Stimulated activated memory B cell treated with anti-CD40 and anti-IgM and Interleukin-4, amounts not matched to agents 10 μg/mL and 1 μg/mL and 100 μg/mL, for 72 hours (primary cell): ENCODE measurements at places on chromosomes 11 and 22.

DNA sequence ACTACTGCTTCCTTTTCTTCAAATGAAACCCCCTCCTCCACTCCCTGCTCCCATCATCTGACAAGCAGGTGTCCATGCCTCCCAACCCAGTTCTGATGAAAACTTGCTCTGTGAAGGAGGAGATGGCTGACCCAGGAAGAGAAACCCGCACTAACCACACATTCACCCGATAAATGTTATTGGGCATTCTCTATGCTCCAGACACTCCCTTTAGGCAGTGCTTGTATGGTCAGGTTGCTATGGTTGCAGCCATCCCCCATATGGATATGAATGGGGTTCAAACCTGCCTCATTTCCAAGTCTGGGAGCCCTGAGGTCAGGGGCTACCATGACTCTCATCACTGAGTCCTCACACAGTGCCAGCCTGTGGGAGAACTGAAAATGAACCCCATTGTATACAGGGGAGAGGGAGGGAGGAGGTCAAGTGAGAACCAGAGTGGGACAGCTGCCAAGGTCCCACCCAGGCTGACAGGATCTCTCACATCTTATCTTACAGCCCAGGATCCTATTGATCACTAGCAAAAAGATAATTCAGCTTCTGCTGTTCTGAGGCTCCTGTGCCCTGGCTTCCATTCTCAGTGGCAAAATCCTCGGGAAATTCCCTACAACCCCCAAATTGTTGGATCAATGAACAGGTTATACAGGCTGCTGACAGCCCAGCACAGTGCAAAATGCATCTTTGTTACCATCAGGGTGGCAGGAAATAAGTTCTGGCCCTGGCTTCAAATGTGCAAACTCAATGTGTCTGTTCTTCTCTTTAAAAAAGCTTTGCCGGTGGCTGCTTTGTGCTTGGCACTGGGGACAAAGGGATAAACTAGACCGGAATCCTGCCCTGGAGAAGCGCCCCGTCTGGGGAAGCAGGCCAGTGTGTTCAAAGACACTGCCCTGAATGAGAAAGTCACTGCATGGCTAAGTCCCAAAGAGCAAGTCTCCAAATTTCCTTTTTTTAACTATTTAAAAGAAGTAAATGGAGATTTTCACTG lies 22.7 kb upstream of the ACER3 start:
- peak; percentile 14 for ATAC-seq

DNA sequence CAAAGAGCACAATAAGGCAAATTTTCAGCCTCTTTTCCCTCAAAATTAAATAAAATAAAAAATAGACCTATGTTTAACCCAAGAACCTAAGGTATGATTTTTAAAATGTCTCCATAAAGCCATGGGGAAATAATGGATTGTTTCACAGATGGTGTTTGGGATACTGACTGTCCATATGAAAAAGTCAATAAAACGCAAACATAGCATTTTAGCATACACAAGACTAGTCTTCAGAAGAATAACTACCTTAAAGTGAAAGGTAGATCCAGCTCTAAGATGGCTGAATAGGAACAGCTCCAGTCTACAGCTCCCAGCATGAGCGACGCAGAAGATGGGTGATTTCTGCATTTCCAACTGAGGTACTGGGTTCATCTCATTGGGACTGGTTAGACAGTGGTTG lies 16.1 kb downstream of the PTH start:
- ATAC-seq = no peak

DNA sequence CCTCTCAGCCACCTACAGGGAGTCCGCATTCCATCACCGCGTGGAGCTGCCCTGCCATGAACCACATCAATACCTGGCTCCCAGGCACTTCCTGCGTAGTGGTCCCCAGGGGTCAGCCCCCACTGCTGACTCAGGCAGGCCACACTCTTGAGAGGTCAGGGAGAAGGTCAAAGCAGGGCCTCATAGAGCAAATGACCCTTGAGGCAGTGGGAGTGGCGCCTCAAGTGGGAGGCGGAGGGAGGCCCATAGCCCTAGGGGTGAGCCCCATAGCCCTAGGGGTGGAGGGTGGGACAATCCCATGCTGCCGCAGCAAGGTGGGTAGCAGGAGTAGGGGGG lies 5.0 kb downstream of the PRDX5 start:
- ATAC-seq = no peak

GRCh38 chr22:23693979-23694680 lies 3.3 kb downstream of the RGL4 start:
- ATAC-seq = no peak

DNA sequence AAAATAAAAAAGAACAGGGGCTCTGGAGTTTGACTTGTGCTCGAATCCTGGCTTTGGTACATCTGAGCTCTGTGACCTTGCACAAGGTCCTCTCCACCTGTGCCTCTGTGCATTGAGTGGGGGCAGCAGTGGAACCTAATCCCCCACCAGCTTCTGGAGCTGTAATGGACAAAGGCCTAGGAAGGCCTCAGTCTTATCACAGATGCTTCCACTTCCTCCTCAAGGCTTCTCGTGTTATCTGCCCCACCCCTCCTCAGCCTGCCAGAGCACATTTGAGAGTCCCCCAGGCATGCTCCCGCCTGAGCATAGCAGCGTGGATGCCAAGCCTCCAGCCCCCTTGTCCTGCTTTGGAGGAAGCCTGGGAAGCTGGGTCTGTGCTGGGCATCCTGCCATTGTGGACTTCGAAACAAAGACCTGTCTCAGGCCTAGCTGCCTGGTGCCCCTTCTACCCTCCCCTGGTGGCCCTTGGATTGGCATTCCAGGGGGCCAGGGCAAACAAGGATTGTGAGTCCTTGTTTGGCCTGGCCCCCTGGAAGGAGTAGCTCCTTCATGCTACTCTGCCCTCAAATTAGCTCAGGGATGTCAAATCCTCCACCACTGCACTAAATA lies 15.0 kb downstream of the SLC35E4 start:
- ATAC-seq = no peak

- ATAC-seq = no peak
Observed at GRCh38 chr22:19065298-19065859, 56.8 kb downstream of the DGCR2 start.

GRCh38 chr22:45866646-45867117 lies 110.3 kb downstream of the WNT7B start:
- no peak for ATAC-seq

GRCh38 chr11:114953039-114953438 lies 274.7 kb downstream of the NXPE2 start:
- no peak for ATAC-seq

DNA sequence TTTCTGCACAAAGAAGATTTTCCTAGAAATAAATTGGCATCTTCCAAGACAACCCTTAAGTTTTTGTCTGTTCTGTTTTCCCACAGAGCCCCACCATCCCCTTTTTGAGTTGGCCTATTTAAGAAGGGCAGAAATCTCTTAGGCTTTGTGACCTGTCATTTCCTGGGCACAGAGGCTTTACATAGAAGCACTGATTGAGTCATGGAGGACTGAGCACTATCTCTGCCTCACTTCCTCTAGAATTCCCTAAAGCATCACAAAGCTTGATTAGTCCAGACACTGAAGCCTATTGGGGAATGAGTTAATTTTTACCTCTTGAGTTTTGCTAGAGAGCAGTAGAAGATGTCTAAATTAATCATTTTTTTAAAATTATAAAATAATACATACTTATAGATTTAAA lies 25.4 kb downstream of the TRIM44 start:
- ATAC-seq = no peak

GRCh38 chr22:50247748-50248147 lies 2.9 kb upstream of the TUBGCP6 start:
- no peak for ATAC-seq

DNA sequence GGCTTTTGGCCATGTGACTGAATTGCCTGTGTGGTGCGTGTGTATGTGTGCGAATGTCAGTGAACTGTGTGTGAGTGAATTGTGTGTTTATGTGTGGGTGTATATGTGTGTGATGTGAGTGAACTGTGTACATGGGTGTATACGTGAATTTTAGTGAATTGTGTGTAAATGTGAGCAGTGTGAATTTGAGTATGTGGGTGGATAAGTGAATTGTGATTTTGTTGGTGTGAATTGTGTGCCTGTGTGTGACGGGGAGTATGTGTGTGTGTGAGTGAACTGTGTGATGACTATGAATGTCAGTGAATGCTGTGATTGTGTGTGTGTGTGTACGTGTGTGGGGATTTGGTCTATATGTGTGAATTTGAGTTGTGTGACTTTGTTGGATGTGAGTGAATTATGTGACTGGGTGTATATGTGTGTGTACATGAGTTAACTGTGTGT lies 3.5 kb downstream of the DDTL start:
- no peak for ATAC-seq

- ATAC-seq = peak; percentile 3
Observed at GRCh38 chr11:68955607-68955958, 25.2 kb downstream of the MRGPRD start.

DNA sequence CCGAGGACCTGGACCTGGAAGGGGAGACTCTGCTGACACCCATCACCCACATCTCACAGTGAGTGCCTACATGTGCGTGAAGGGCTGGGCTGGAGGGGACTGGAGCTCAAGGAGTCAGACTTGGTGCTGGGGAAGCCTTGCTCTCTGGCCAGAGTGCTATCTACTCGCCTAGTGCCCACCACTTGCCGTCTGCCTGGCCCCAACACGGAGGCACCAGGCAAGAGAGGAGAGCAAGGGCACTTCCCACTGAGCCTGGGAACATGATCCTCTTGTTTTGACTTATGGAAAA lies 37.8 kb downstream of the KCNQ1OT1 start:
- no peak for ATAC-seq

- ATAC-seq = no peak
Observed at GRCh38 chr11:69051381-69052342, 2.9 kb downstream of the TPCN2 start.

DNA sequence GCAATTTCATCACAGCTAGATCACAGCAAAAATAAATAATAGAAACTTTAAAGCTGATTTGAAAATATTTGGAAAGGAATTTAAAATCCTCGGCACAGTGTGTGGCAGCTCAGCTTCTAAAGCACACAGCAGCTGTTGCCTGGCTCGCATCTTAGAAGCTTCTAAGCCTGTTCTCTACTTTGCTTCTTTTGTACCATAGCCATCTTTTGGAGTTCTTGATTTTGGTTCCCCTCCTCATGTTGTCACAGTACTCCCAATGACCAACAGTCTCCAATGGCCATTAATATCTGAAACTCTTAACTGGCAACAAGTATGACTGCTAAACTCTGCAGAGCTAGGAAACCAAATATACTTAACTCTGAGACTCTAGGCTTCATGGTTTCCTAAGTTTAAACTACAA lies 28.8 kb downstream of the CHKA start:
- ATAC-seq = no peak

DNA sequence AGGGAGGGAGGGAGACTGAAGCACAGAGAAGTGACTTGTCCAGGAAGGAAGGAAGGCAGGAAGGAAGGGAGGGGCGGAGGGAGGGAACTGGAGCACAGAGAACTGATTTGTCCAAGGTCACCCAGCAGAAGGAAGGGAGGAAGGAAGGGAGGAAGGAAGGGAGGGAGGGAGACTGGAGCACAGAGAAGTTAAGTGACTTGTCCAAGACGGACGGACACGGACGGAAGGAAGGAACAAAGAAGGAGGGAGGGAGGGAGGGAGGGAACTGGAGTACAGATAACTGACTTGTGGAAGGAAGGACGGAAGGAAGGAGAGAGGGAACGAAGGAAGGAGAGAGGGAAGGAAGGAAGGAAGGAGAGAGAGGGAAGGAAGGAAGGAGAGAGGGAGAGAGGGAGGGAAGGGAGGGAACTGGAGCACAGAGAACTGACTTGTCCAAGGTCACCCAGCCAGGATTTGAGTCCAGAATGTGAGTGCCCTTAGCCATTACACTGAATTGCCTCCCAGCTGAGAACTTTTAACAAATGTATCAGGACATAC lies 1.5 kb downstream of the SLC35F2 start:
- ATAC-seq = no peak

GRCh38 chr11:36399236-36399635 lies 103.1 kb downstream of the PRR5L start:
- ATAC-seq = no peak

- no peak for ATAC-seq
Observed at GRCh38 chr11:45864041-45864440, 16.8 kb downstream of the CRY2 start.

DNA sequence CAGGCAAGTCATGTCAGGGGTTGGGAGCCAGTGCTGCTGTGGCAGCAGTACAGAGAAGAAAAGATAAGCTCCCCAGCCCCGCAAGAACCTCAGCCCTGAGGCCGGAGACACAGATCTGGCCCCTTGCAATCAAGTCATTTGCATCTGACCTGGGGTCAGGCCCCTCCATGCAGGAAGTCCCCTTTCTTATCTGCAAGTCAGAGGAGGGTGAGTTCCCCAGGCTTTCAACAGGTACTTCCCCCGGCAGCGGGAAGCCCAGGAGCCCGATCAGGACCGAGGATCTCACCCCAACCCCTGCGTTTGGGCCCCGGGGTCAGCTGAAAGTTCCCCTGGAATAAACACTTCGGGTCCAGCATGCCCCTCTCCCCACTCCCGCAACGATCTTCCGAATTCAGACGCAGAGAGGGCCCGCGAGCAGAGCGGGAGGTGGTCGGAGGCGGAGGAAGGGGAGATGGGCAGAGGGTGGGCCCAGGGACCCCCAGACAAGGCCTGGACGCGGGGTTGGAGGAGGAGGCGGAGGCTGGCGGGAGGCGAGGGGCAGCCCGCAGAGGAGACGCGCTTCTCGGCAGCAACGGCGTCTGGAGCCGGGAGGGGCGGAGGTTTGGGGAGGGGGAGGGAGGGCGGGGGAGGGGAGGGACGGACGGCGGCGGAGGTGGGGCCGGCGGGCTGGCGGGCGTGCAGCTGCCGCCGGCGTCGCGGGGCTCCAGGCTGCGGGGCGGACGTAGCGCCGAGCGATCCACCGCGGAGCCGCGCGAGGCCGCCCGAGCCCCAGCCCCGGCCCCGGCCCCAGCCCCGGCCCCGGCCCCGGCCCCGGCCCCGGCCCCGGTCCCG lies at the start of gene TSPAN18:
Gene TSPAN18, plus strand, starts transcription at position 680 of the 831 bp plus-strand sequence. CDS start 179,455 bp downstream, outside the sequence.
- peak; percentile 72 for ATAC-seq

DNA sequence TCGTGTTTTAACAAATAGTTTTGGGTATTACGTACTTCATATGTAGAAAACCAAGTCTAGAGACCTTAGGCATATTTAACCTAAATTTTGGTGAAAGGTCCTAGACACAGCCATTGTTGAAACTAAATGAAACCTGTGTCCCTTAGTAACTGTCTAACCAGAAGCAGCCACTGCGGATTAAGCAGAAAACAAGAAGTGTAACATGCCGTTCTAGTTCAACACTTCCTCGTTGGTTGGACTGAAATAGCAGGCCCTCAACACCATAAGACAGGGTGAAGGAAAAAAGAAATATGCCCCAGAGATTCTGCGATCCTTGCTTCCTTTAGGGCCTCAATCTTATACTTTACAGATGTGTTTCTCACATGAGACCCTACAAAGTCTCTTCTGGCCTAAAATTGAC lies 2.0 kb downstream of the NAA40 start:
- ATAC-seq = no peak

DNA sequence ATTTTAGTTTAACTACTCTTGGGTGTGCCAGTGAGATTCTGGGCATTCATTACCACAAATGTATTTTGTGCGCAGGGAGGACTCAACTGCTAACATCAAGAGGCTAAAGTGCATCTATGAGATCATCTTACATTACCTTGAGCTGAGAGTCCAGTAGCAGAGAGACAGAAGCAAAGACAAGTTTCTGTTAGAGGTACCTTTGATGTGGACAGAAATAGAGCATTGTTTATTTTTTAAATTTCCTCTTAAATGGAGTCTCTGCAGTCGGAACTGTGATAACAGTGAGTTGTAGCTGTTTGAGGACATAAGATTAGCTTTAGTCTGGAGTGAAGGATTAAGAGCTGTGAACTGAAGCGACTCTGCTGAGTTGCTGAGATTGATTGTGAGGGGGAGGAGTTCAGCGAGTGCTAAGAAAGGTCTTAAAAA lies 297.0 kb downstream of the CADM1 start:
- ATAC-seq = no peak
